Caki2 (cell line): ENCODE measurements at places on chromosomes 1 and 21.

DNA sequence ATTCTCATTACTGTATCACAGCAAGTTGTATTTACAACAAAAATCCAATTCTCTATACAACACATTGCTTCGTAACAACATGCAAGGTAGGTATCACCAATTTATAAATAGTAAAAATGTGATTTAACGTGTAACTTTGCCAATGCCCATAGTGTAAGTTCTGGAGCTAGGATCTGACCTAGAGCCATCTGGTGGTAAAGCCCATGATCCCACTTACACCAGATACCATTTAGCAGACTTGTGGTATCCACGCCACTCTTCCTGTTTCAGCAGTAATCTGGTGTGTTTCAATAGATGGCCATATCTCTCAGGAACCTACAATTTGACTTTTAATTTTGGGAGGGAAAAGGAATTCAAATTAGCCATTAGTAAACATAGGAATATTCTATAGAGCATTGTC is 10.2 kb downstream of the SETSIP start:
- DNase-seq = no peak

- DNase-seq = no peak
Measured at GRCh38 chr21:45302082-45303061, 14.7 kb upstream of the POFUT2 start.

DNA sequence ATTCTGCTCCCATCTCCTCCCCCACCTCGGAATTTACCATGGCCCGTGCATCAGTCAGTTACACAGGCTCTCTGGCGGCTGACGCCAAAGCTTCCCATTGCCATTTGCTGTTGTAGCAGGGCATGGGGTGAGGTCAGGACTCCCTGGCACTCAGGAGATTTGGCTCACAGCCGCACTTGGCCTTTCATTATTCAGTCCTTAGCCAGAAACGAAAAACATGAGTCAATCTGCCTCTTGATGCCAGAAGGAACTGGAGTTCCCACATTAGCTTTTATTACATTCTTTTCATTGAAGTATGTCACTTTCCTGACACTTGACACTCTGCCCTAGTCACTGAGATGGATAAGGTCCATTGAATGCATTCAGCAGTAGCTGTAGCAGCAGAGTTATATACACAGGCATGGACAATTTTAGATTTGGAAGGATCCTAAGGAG is 260.6 kb downstream of the CACNA1E start:
- peak; percentile 59 for DNase-seq

DNA sequence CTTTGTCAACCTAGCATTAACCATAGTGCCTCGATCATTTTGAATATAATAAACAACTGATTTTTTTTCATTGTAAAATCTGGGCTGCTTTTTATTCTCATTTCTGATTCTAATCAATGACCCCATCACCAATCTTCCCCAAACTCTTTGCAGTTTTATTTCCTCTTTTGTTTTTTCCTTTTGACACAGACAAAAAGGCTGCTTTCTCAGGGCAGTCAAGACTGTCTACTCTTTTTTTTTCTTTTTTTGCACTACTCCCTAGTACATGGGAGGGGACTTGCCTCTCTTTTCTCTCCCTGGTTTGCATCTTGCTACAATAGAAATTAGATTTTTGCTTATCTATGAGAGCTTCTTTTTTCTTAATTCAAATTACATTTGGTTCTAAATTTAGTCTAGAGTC is 987.9 kb downstream of the ADGRL2 start:
- no peak for DNase-seq

- no peak for DNase-seq
Measured at GRCh38 chr1:7590426-7590790, 180.7 kb upstream of the VAMP3 start.

- DNase-seq = peak; percentile 65
Measured at GRCh38 chr1:159015440-159015909, 5.8 kb downstream of the IFI16 start.

GRCh38 chr1:245215071-245215470 is 60.3 kb downstream of the KIF26B start:
- no peak for DNase-seq

GRCh38 chr1:226532553-226532952 is 16.0 kb upstream of the STUM start:
- no peak for DNase-seq

GRCh38 chr1:101435831-101436511 is 199.2 kb downstream of the S1PR1 start:
- DNase-seq = no peak

- DNase-seq = no peak
Measured at GRCh38 chr1:33319186-33319948, 1.5 kb downstream of the A3GALT2 start.

DNA sequence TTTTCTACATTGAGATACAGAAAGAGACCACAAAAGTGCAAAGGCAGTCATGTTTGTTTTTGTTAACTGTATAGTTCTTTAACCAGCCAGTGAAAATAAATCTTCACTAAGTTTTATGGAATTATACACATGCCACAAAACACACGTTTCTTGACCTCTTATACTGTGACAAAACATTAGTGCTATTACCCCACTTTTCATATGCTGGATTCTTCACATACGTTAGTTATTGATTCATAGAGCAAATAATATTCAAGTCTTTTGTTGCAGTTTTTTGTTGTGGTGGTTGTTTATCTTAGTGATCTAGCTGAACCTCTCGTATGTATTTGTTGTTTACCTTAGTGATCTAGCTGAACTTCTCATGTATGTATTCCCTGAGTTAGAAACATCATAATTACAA is 28.0 kb downstream of the LYPLAL1 start:
- no peak for DNase-seq

DNA sequence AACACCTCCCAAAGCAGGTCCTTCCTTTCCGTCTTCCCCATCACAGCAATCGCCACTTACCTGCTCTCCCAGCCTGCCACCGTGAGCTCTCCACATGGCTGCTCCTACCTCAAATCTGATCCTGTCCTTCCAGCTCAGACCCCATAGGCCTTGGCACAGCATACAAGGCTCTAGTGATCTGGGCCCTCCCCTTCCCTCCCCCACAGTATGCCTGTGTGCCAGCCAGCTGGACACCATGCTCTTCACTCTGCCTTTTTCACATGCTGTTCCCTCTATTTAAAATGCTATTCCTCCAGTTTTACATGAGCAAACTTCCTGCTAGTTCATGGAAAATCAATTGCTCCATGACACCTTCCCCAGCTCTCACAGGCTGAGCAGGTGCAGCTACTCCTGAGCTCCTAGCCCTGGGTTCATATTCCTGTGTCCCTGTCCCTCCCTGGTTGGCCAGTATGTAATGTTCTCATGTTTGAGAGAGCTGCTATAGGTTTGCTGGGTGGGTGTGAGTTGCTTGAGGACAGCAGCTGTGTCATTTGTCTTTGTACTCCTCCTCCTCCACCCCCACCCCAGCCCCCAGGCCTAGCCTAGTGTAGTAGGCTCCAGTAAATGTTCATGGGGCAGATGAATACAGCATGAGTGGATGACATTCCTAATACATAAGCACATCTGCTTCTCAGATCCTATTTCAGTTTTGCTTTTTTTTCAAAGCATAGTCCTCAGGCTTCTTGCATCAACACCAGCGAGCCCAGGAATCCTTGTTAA is 6.3 kb upstream of the TNNT2 start:
- DNase-seq = peak; percentile 22

DNA sequence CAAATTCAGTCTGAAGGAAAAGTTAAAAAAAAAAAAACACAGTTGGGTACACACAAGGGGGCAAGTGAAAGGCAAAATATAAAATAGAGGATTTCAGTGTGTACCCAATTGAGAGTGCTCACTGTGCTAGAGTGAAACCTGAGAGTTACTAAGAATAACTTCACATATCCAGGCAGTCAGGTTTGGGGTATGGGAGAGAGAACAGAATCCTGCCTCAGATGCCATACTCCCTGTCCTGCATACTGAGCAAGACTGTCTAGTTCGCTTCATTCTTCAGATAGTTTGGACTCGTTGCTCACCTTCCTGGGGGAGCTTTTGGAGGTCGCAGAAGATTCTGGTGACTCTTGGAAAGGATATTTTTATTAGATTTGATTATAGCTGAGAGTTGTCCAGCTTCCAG is 20.4 kb downstream of the CEP85 start:
- DNase-seq = no peak

GRCh38 chr1:54367613-54368012 is 38.6 kb downstream of the SSBP3 start:
- DNase-seq = no peak

DNA sequence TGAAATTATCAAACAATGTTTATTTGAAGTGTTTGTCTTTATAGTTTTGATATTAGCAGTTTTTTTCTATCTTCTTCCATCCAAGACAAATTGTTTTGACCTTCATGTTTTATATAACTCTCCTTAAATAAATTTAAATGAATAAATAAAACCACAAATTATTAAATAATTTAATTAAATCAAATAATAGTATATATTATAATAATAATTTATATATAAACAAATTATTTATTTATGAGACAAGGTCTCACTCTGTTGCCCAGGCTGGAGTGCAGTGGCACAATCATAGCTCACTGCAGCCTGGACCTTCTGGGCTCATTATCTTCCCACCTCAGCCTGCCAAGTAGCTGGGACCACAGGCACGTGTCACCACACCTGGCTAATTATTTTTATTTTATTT is 12.4 kb upstream of the PWP2 start:
- no peak for DNase-seq

DNA sequence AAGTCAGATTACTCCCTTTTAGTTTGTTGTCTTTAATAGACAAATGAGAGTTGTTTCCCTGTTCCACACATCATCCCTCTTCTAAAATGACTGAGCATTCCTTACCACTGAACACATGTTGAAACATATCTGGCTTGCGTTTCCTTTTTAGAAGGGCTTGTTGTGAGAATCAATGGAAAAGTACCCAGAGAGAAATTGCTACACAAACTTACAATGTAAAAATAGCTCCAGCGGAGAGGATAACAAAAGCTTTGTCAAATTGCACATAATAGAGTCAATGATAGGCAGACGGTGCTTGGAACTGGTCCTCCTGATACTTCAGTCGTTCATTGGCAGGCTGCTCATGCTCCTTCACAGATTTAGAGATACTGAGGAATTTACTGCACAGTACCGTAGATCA is 123.9 kb downstream of the CYYR1 start:
- no peak for DNase-seq

DNA sequence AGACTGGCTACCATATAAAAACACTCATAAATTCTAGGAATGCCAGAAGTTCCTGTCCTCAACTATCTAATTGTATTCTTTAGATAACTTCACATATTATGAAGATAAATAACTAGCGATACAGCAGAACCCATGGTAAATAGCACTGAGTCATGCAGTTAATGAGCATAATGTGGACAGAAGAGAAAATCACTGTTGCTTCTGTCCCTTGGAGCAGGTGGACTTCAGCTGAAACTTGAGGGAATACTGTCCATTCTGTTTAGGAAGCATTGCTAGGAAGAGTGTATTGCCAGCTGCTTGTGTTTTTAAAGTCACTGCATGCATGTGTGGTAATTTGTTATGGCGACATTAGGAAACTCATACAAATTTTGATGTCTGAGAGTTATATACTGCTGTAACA is 854.4 kb downstream of the LTN1 start:
- DNase-seq = no peak

DNA sequence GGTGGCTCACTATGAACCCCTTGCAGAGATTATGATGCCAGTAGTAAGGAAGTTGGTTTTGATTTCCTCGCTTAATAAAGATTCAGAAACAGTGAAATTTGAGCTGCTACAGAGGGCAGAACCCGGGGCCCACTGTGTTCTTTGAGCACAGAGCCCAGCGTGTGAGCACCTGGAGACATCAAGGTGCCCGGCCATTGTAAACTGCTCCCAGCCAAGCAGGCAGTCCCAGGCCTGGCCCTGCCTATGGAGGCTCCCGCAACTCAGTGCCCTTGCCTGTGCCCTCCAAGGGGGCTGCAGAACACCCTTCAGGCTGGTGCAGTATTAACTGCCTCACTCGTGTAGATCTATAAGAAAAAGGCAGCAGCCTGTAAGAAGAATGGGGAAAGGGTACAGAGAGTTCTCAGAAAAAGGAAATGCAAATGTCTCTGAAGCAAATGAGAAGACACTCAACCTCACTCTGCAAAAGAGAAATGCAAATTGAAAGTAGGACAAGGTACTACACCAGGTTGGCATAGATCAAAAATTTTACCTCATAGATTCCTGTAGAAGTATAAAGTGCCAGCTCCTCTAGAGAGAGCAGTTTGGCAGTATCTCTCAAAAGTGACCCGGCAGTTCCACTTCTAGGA is 323.7 kb downstream of the HHAT start:
- no peak for DNase-seq

- no peak for DNase-seq
Measured at GRCh38 chr1:186754542-186755145, 74.1 kb upstream of the PLA2G4A start.

DNA sequence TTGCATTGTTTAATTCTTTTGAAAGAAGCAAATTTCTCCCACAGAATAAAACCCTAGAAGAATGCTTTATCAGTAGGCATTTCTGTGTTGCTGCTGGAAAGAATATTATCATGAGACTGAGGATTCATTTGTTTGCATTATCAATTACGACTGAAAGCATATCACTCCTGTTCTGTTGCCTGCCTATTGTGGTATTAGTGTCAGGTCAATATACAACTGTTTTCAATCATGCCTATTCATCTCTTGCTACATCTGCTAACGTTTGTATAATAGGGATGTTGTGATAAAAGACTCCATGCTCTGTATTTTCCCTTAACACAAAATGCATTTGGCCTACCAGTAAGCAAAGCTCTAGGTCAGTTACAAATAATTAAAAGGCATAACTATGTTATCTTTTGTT is 221.5 kb downstream of the PTPRC start:
- no peak for DNase-seq

GRCh38 chr1:63870152-63870551 is 96.3 kb downstream of the ROR1 start:
- DNase-seq = no peak

DNA sequence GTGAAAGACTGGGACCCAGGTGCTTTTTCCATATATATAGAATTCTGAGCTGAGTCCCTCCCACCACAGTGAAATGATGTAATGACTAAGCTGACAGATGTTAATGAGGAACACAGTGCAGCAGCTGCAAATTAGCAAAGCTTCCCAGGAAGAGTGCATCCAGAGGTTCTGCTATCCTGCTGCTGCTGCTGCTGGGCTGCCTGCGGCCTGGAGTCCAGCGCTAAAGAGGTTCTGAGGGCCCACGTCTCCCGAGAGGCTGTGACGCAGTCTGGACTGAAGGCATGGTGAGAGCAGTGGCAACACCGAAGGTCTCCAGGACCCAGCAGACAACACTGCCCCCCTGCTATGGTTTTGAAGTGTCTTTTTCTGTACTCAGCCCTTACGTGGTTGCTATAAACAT is 63.9 kb downstream of the URB2 start:
- no peak for DNase-seq

GRCh38 chr1:208280681-208281450 is 36.7 kb upstream of the PLXNA2 start:
- no peak for DNase-seq
